Thymus (tissue), 14 donors: ENCODE measurements at places on chromosomes 5 and 9. TPM values are rescaled to one million over a fixed set of nuclear protein-coding genes. Genes with fewer than 3 reads are reported as not detected.

DNA sequence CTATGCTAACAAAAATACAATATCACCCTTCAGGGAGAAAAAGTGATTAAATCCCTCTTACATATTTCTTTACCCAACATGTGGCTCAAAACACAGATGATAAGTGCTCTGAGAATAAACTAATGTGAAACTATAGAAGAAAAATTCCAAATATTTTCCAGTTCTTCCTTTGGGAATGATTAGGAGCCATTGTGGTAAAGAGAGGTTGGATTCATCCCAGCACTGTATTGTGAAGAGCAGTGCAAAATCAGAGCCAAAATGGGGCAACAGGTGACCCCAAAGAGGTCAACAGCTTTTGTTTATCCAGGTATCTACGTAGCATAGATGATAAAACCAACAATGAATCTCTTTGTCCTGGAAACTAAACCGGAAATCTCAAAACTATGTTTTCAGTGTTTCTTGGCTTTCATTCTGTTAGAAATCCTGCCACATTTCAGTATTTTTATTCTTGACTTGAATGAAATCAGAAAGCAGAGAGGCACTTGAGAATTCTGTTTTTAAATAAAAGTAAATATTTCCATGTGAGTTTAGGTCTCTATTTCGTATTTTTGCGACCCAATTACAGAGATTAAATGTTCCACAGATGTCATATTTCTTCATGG, 120.4 kb upstream of the FST start:
- no peaks in the 10 kb centered on the region for H3K36me3 ChIP-seq
- no peak overlapping the region for H3K27ac ChIP-seq
- H3K27me3 ChIP-seq, result no peaks in the 10 kb centered on the region
- no peak for DNase-seq
- no peak overlapping the region for H3K4me3 ChIP-seq

GRCh38 chr9:136665704-136666371, 3.1 kb downstream of the EGFL7 start:
- H3K27me3 ChIP-seq, result peaks cover 48% of the 10 kb centered on the region
- H3K4me3 ChIP-seq, result peak overlapping the region; percentile 55
- no peak overlapping the region for H3K27ac ChIP-seq
- peaks cover 4% of the 10 kb centered on the region for H3K4me1 ChIP-seq
- no peaks in the 10 kb centered on the region for H3K36me3 ChIP-seq

The NEUROG1 gene
- polyA plus RNA-seq, result 0.32 TPM

DNA sequence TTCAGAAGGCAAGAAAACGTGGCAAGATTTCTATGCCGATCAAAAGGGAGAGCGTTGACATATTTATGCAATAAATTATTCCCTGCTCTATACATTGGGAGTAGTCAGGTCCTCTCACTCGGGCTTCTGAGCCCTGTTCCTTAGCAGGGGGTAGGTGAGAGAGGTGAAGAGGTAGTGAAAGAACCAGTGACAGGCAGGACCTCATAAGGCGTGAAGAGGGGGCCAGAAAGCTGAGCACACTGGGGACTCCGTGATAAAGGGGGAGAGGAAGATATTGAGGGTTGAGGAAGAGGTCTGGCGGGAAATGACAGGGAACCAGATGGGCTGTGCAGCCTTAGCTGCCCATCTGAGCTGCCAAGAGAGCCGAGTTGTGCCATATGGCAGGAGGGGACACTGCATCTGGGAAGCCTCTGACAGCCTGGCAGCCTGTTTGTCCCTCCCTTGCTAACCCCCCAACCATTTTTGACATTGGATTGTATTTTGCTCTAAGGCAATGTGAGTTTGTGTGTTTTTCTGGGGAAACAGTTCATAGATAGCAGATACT, 782 bp upstream of the CDC20B start:
- DNase-seq, result no peak
- no peak overlapping the region for H3K27ac ChIP-seq
- H3K4me3 ChIP-seq, result peak overlapping the region; percentile 15
- peaks cover 84% of the 10 kb centered on the region for H3K27me3 ChIP-seq

DNA sequence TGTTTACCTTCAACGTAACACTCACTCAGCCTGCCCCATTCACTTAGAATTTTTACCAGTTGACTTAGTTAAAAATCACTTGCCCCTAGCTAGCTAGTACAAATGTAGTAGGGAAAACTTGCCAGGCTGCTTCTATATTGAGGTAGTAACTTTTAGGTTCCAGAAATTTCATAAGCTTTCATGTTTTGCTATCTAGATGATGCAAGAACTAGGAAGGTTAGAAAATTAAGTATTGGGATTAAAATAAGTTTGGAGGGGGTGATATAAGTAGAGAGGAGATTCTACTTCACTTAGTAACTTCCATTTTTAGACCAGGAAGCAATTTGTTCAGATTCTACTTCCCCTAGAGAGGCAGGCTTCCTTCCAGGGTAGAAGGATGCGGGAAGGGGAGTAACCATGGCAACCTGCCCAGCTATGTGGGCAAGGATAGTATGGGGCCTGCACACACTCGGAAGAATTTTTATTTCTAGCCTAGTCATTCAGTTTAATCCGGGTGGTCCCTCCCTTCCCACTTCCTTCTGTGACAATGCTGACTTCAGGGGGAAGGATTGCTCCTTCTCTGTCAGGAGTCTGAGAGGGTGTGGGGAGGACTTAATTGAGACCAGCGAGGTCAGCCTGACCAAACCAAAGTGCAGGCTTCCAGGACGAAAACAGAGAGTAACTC, 4.2 kb downstream of the DAB2 start:
- peaks cover 10% of the 10 kb centered on the region for H3K4me1 ChIP-seq
- peaks cover 14% of the 10 kb centered on the region for H3K27me3 ChIP-seq
- H3K4me3 ChIP-seq, result no peak overlapping the region
- no peak overlapping the region for H3K27ac ChIP-seq
- H3K36me3 ChIP-seq, result no peaks in the 10 kb centered on the region
- no peak for DNase-seq

DNA sequence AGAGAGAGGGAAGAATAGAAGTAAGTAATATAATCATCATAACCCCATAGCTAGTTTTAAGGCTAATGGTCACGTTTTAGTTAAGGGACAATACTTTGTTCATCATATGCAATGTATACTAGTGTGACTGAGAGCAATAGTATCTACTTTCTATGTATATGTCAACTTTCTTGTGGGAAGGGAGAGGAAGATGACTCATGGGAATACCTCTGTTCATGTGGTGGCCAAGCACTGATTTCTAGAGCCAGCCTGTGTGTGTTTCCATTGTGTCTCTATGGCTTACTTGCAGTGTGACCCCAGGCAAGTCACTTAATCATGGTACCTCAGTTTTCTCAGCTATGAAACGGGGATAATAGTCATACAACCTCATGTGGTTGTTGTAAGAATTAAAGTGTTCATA, 639.6 kb downstream of the CETN3 start:
- H3K4me1 ChIP-seq, result no peaks in the 10 kb centered on the region
- no peak overlapping the region for H3K4me3 ChIP-seq
- H3K27me3 ChIP-seq, result no peaks in the 10 kb centered on the region
- H3K36me3 ChIP-seq, result no peaks in the 10 kb centered on the region
- H3K27ac ChIP-seq, result no peak overlapping the region

DNA sequence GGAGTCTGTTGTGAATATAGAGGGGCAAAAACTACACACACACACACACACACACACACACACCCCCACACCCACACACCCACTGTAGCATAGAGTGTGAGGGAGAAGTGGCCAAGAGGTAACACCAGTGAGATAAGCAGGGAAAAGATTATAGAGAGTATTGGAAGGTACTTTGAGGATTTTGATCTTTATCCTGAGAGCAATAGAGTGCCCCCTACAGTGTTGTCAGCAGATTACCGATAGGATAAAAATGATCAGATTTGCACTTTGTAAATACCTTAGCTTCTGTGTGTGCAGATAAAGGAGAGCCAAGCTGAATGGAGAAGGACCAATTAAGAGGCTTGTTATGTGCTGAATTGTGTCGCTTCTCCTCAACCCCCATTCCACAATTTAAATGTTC, 32.3 kb downstream of the ERCC6L2 start:
- no peaks in the 10 kb centered on the region for H3K27me3 ChIP-seq
- no peak for DNase-seq
- no peak overlapping the region for H3K4me3 ChIP-seq
- H3K4me1 ChIP-seq, result no peaks in the 10 kb centered on the region
- peaks cover 9% of the 10 kb centered on the region for H3K36me3 ChIP-seq
- no peak overlapping the region for H3K27ac ChIP-seq

The TNFAIP8 gene
- polyA plus RNA-seq, result 94.1 TPM

- no peaks in the 10 kb centered on the region for H3K36me3 ChIP-seq
- no peak overlapping the region for H3K4me3 ChIP-seq
Observed at GRCh38 chr5:133232911-133233310, 181.1 kb downstream of the HSPA4 start.

GRCh38 chr9:131651599-131651998, 88.3 kb downstream of the RAPGEF1 start:
- H3K4me3 ChIP-seq, result no peak overlapping the region
- no peak overlapping the region for H3K27ac ChIP-seq
- no peak for DNase-seq

DNA sequence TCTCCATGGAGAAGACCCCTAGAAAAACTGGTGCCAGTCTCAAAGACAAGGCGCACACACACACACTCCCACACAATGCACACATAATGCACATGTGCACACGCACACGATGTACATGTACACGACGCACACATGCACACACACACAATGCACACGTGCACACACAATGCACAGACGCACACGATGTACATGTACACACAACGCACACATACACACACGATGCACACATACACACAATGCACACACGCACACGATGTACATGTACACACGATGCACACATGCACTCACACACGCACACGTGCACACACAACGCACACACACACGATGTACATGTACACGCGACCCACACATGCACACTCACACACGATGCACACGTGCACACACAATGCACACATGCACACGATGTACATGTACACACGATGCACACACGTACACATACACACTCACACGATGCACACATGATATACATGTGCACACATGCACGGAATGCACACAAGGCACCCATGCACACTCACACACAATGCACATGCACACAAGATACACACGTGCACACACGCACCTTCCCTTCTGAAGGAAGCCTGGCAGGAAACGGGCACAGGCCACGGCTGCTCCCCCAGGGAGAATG, 76.5 kb downstream of the VAV2 start:
- no peaks in the 10 kb centered on the region for H3K27me3 ChIP-seq
- DNase-seq, result no peak
- no peak overlapping the region for H3K27ac ChIP-seq

DNA sequence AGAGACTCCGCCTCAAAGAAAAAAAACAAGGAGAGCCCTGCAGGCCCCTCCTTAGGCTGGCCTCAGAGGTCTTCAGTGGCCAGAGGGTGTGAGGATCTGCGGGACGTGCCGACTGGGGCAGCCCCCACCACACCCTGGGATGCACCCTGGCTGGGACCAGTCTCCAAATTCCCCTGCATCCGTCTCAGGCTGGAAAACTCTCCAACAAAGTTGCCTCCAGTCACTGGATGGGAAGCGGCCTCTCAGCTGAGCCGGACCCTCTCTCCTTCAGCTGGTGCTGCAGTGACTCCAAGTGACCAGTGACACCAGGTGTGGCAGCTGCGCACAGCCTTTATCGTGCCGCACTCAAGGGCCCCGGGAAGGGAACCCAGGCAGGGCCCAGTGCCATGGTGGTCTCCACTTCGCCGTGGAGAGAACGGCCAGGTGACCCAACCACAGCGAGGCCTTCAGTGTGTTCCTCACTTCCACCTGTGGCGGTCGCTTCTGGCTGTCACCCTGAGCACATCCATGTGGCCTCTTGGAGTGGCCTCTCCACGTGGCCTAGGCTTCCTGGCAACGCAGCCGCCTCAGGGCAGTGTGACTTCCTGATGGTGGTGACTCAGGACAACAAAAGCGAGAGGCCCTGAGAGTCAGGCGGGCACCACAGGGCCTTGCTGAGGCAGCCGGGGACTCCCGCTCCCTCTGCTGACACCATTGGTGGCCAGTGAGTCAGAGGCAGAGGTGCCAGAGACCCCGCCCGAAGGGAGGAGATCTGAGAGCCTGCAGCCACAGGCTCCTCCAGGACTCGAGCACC, 19.3 kb upstream of the CAMSAP1 start:
- no peak overlapping the region for H3K4me3 ChIP-seq
- no peaks in the 10 kb centered on the region for H3K4me1 ChIP-seq
- no peak overlapping the region for H3K27ac ChIP-seq
- no peaks in the 10 kb centered on the region for H3K27me3 ChIP-seq
- peaks cover 21% of the 10 kb centered on the region for H3K36me3 ChIP-seq
- DNase-seq, result no peak

The NTNG2 gene
- polyA plus RNA-seq, result 1.7 TPM

- H3K4me1 ChIP-seq, result no peaks in the 10 kb centered on the region
- DNase-seq, result no peak
- H3K27ac ChIP-seq, result no peak overlapping the region
- no peaks in the 10 kb centered on the region for H3K36me3 ChIP-seq
- no peaks in the 10 kb centered on the region for H3K27me3 ChIP-seq
Observed at GRCh38 chr5:30194595-30194994, 998.9 kb upstream of the CDH6 start.
